ENCODE measurements at places on chromosomes 5 and 9.

DNA sequence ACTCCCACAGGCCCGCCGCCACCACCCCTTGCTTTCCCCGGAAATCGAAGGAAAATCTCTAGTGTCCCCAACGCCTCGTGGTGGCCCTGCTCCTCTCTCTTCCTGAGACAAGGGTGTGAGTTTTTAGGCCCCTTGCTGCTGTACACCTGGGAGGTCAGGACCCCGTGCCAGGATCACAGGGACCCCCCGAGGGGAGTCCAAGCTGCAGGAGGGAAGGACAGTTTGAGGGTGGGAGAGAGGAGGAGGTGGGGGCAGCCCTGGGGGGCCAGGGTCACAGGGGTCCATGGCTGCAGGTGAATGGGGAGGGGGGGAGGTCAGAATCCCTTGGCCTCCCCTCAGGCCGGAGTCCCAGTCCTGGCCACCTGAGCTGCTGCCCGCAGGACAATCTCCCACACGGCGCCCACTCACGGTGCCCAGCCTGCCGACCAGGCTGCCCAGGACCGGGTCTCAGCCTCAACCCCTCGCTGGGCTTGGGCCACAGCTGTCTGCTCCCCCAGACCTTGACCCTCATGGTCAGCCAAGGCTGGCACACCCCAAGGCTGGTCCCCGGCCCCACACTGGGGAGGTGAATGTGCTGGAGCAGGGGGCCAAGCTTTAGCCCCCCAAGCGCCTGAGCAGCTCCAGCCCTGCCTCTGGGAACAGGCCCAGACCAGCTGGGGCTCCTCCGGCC, 19.9 kb downstream of the TPPP start:
- no peak for DNase-seq

GRCh38 chr5:134527156-134527960, 1.9 kb downstream of the JADE2 start:
- peak; percentile 33 for DNase-seq

GRCh38 chr5:41869151-41869723, 988 bp downstream of the OXCT1 start:
- DNase-seq = no peak

DNA sequence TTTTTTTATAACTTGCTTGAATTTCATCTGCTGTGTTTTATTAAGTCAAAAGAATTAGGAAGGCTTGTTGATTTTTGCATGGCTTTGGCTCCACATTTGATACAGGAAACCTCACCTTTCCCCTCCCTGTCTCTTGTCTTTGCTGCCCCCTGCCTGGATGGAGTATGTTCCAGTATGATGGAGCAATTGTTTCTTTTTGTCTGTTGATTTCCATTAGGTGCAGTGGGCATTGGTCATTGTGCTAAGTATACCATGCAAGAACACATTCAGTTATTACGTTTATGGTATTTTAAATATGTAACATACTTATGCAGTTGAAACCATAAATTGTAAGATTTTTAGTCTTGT, 19.6 kb downstream of the TJP2 start:
- DNase-seq = no peak

DNA sequence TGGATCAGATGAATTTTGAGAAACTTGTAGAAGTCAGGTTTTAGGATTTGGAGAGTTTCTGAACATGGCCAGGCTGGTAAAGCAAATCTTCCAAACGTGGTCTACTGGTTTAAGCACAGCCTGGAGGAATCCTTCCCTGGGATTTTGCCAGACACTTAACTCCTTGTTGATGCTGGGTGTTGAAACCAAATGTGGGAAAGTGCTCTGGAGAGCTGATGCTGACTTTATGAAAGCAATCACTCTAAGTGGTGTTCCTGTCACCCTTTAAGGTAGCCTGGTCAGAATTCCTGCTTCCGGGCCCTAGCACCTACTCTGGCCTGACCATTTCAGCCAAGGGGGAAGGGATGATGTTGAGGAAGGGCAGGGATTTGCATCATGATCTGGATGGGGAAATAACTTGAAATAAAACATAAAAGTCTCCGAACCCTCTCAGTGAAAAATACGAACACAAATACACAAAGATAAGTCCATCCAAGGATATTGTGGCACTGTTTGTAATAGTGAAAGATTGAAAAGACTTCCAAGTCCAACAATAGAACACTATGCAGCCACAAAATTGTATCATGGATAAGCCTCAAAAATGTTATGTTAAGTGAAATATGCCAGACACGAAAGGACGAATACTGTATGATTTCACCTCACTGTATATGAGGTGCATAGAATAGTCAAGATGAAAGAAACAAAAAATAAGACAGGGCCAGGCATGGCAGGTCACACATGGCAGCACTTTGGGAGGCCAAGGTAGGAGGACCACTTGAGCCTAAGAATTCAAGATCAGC, 57.7 kb downstream of the PDE6A start:
- DNase-seq = no peak

DNA sequence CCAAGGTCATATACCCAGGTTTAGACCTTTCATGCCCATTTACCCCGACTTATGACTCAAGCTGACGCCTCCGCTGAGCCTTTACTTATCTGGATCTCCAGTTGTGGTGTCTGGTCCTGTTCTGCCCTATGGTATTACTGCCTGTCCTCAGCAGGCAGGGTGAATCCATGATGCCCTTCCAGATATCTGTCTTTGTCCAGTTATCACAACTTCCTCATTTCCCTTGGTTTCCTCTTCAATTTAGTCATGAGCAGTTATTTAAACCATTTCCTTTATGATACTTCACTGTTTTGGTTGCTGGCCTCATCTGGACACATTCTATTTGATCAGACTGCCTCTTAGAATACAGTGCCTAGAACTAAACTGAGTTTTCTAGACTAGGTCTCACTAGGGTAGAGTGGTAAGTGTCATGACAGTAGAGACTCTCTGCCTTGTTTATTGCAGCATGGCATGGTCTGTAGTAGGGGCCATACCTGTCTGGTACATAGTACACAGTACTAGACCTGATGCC, 93.3 kb downstream of the MELK start:
- DNase-seq = no peak

Measured in cortex of kidney (tissue), 1 donor.